ENCODE measurements at places on chromosomes 7 and 10.

DNA sequence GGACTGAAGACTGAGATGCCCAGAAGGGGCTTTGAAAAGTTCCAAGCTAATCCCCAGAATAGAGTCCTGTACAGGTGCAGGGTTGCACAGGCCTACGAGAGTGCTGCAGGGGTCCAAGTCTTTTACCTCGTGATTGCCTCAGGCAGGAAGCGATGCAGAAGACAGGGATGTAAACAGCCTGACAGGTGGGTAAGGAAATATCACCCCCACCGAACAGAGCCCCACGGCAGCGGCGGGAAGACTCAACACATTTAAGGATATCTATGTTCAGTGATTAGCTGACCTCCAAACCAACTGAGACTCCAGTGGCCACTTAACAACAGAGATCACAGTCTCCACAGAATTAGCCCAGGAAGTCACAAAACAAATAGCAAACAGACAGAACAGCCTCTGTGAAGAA, 73.9 kb upstream of the VIPR2 start:
- DNase-seq = no peak

GRCh38 chr7:23598296-23598695, 1.1 kb downstream of the CCDC126 start:
- DNase-seq = no peak

DNA sequence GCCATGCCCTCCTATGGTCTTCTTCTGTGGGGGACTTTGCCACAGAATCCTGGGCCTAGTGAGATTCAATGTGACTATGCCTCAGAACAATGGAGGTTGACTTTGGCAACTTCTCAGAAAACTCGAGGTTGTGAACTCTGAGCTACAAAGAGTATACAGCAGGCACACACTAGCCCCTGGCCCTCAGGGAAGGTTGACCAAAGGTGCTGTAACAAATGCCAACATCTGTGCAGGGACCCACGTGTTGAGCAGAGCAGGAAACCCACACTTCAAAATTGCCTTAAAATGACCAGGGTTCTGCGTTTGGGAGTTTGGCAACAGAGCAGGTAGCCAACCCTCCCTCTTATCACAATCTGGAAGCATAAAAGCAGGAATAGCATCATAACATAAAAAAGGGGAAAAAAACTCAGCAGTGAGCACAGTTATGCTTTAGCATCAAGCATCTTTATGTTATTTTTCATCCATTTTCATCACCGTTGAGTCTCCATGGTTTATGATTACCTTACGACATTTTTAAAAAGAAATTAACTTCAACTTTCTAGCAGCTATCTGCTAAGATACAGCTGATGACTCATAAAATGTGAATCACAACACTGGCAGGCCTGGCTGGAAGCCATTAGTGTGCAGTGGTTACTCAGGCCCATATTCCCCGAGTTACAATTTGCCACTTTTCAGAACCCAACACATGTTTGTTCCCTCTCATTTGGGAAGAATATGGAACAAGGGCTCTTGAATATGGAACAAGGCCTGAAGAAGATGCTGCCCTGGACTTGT, 11.1 kb downstream of the PRLHR start:
- peak; percentile 16 for DNase-seq

DNA sequence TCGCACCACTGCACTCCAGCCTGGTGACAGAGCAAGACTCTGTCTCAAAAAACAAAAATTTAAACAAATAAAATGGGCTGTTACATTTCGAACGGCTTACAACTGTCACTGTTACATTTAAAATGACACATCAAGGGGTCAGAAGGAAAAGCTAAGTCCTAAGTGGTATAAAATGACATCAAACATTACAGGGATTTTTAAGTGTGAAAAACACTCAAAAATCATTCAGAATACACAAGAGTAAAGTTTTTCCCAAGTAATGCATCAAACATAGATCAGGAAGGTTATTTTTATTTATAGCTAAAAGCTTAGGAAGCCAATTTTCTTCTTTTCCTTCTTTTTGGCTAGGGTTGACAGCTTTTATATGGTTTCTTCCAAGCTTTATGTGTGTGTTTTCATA, 39.0 kb downstream of the CCDC3 start:
- no peak for DNase-seq

DNA sequence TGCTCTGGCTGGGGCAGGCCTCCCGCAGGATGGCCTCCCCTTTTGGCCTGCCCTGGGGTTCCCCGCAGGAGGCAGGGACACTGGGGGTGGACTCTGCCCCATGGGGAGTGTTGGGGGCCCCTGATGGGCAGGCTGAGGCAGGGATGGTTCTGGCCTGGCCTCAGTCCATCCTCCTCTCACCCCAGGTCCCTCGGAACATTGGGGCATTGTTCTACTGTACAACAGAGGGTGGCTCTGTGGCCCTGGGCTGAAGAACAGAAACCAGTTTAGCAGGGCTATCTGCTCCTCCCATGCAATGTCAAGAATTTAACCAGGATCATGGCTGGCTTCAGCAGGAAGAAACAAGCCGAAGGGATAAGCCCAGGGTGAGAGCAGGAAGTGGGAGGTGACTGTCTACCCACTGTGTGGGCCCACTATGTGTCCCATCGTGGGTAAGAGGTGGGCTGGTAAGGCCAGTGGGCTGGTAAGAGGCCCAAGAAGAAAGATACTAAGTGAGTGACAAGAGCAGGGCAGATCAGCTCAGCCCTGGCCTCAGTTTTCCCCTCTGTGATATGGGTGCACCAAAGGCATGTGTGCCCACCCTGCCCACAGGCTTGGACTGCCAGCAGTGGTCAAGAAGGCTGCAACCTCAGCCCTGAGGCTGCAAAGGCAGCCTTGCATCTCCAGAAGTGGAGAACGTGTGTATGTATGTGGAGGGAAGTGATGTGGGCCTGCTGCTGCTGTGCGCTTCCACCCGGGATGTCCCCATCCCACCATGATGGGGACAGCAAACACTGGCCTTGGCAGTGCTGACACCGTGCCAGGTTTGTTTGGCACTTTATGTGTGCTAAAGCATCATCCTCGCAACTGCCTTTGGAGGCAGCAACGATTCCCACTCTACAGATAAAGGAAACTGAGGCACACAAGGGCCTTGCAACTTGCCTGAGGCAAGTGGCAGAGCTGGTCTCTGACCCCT, 138.9 kb downstream of the SH3PXD2A start:
- DNase-seq = no peak

- DNase-seq = no peak
Observed at GRCh38 chr7:33903791-33904680, 1.3 kb upstream of the BMPER start.

DNA sequence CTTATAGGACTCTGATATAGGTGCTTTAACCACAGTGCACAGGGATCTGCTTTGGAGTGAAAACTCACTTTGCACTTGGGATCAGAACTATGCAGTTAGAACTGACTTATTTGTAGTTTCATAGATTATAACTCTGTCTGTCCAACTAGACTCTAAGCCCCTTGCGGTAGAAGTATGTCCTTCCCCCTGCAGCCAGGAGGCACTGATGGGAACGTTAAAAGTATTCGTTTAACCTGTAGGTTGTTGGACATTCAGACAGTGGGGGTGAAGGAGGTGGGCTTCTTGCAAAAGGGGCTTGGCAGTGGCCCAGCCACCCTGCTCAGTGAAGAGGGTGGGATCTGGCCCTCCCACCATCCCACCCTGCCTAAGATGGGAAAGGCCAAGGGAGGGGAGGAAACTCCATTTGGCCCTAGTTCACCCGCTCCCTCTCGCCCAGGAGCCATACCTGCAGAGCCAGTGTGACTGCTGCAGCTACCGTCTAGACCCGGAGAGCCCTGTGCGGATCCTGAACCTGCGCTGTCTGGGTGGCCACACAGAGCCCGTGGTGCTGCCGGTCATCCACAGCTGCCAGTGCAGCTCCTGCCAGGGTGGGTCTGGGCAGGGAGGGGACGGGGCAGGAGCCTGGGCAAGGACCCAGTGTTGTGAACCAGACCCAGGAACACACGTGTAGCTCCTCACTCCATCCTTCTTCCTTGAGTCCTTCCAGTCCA, 5.7 kb upstream of the ZNF862 start:
- no peak for DNase-seq

GRCh38 chr7:143492799-143493739, 15.4 kb downstream of the TAS2R41 start:
- no peak for DNase-seq

GRCh38 chr10:16519908-16520861, 1.5 kb downstream of the C1QL3 start:
- no peak for DNase-seq

- no peak for DNase-seq
Observed at GRCh38 chr10:35887685-35888084, 245.6 kb upstream of the FZD8 start.

- no peak for DNase-seq
Observed at GRCh38 chr10:31574577-31574976, 255.6 kb downstream of the ZEB1 start.

DNA sequence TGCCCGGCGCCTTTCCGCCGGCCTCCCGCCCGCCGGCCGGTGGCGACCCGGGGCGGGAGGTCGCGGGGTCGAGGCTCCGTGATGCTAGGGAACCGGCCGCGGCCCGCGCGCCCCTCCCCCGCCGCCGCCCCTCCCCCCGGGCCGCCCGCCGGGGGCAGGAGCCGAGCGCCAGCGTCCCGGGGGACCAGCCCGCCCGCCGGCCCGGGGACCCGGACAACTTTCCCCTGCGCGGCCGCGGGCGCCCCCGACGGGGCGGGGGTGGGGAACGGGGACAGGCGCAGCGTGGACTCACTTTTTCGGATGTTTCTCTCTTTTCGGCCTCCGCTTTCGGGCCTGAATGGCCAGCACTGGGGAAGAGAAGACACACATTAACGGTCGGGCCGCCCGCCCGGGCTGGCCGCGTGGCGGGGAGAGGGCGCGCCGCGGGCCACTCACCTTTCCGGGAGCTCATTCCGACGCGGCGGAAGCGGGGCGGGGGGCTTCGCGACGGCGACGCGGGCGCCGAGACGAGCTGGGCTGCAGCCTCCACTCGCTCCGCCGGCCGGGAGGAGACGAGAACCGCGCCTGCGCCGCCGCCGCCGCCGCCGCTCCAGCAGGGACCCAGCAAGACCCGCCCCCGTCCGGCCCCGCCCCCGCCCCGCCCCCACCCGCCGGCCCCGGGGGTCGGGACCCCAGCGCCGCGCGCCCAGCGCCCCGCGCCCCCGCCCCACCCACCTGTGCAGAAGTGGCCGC, at the start of gene SRPK2:
Gene SRPK2 (minus strand): TSS at position 566 of the 732 bp plus-strand sequence.
- peak; percentile 52 for DNase-seq

DNA sequence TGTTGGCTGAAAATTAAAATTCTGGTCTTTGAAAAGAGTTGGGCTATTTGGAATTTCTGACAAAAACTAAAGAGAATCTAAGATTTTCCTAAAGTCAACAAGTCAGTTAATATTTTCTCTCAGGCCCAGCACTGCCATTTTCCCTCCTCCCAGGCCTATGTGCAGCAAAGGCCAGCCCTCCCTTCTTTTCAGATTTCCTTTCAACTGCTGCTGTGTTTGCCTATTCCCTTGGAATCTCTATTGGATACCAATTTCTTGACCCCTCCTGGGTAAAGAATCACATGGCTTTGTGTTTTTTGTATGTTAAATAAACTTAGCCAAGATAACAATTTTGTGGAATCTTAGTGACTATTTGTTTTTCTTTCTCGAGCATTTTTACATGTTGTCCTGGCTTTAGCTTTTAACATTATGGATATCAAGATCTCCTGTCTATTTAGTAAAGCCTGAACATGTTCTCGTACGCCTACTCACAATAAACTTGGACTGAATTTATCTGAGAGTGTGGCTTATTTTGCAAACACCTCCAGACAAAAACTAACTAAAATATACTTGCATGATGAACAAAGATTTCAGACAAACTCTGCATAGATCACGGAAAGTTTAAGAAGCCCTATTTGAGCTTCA, 19.9 kb downstream of the MACC1 start:
- no peak for DNase-seq

GRCh38 chr7:156656598-156656997, 16.0 kb downstream of the RNF32 start:
- DNase-seq = no peak

DNA sequence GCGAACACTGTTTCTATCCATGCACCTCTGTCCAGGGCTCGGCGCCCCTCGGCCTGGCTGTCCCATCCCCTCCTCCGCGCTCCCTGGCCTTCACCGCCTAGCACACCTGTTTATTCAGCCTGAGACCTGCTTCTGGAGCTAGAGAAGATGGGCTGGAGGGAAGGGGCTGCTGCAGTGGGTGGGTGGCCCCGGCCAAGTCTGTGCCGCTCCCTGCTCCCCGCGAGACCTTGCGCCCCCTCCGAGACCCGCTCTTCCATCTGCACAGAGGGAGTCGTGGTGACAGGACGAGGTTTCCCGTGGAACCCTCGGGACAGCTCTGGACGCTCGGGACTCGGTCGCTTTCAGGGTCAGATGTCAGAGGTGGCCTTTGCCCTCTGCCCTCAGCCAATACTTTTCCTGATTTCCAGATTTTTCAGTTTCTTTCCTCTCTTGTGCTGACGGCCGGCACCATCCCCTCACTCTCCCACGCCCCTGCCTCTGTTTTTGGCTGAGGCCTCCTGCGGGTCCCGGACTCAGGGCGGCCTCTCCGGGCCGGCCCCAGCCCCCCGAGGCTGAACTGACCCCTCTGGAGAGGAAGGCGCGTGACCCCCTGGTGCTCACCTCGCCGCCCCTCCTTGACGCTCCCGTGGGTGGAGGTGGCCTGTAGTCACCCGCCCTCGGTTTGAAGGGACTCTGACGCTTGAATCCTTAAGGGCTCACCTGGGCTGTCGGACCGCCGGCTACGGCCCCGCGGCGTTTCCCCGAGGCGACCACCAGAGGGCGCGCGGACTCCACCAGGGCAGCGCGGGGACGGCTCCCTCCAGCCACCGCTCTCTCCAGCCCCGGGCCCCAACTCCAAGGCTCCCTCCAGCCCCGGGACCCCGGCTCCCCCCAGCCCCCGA, 15.6 kb downstream of the SHH start:
- no peak for DNase-seq

DNA sequence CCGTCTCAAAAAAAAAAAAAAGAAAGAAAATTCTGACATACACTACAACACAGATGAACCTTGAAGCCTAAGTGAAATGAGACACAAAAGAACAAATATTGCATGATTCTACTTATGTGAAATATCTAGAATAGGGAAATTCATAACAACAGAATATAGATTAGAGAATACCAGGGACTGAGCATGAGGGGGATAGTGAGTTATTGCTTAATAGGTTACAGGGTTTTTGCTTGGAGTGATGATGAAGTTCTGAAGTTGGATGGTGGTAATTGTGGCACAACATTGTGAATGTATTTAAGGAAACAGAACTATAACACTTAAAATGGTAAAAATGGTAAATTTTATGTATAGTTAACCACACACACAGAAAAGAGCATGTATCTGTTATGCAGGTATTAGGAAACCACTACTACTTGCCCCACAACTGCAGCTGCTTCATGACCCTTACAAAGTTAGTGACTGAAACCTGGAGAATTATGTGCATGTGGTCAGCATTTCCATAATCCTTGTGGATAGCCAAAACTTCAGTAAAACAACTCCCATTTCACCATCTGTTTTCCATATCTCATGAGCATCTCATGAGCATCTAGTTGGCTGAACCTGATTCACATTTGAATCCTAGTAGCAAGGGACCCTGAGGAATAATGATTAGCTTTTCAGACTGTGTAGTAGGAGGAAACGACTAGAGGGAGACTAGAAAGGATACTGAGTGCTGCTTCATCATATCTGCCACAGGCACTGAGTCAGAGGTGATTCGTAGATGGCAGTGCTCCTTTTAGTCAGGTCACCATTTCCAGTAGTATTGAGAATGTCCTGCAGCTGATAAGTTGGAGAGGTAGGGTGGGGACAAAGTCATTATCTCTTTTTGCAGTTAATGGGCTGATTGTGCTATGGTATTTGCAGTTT, 26.3 kb downstream of the SAMD8 start:
- DNase-seq = peak; percentile 74
